Sigmoid colon (tissue), 7 donors: ENCODE measurements at places on chromosomes 1 and 21. TPM values are rescaled to one million over a fixed set of nuclear protein-coding genes. Genes with fewer than 3 reads are reported as not detected.

GRCh38 chr1:186435336-186435735, 25.6 kb downstream of the PDC start:
- no peaks in the 10 kb centered on the region for H3K36me3 ChIP-seq

DNA sequence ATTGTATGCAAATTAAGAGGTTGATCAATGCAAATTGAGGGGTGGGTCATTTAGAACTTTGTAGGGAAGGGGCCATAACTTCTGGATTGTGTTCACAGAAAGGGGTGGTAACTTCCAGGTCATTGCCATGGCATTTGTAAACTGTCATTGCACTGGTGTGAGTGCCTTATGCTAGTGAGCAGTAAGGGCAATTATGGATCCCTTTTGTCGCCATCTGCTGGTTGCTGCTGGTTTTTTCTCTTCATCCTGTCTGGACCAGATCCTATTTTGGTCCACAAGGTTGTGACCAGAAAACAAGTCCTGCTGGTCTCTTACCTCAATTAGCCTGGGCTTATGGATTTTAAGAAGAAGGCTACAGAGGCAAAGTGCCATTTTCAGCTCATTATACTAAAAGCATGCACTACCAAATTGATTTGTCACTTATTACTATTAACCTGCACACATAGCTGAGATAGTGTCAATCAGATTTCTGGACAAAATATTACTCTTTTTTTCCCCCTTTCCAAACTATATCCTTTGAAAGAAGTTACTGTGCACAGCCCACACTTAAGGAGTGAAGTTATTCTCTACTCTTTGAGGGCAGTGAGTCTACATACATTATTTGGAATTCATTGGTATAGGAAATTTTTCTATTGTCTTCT, 196.2 kb downstream of the ZC3H11B start:
- no peak overlapping the region for H3K4me3 ChIP-seq
- peak; percentile 64 for DNase-seq
- H3K27me3 ChIP-seq = no peaks in the 10 kb centered on the region
- H3K27ac ChIP-seq = no peak overlapping the region

GRCh38 chr1:172778456-172779455, 119.9 kb downstream of the FASLG start:
- H3K27me3 ChIP-seq = no peaks in the 10 kb centered on the region
- H3K4me3 ChIP-seq = no peak overlapping the region
- no peaks in the 10 kb centered on the region for H3K4me1 ChIP-seq
- no peak overlapping the region for H3K27ac ChIP-seq
- DNase-seq = no peak

DNA sequence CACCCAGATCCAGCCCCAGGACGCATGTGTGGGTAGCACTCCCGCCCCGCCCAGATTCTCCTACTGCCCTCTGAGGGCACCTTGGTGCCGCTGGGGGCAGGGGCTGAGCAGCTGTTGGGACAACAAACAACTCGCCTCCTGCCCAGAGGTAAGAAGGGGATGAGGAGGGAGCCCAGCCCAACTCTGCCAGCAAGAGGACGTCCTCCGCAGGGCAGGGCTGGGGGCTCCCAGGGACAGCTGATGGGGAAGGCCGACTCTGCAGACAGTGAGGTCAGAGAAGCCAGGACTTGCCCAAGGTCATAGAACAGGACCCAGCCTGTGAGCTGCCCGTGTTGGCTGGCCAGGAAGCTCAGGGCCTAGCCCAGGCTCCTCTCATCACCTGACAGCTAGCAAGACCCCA, 18.8 kb downstream of the RAP1GAP start:
- no peak overlapping the region for H3K4me3 ChIP-seq
- H3K4me1 ChIP-seq = peaks cover 13% of the 10 kb centered on the region
- no peaks in the 10 kb centered on the region for H3K36me3 ChIP-seq

DNA sequence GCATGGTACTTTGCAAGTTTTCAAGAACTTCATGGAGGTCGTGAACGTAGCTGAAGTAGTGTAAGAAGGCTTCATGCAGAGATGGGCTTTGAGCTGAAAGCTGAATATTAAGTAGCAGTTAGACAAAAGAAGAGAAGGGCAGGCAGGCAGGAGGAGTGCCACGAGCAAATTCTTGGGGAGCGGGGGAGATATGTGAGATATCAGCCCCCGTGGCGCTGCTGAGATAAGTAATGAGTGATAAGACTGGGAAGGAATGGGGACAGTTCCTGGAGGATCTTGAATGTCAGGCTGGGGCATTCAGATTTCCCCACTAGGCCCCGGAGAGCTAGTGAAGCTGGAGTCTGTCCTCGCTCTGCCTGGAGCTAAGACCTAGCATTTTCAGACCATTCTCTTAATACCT, 27.9 kb upstream of the KIRREL1 start:
- no peak overlapping the region for H3K4me3 ChIP-seq
- no peaks in the 10 kb centered on the region for H3K36me3 ChIP-seq
- peaks cover 20% of the 10 kb centered on the region for H3K4me1 ChIP-seq
- no peak overlapping the region for H3K27ac ChIP-seq
- DNase-seq = no peak

- no peaks in the 10 kb centered on the region for H3K36me3 ChIP-seq
- H3K4me1 ChIP-seq = no peaks in the 10 kb centered on the region
- no peaks in the 10 kb centered on the region for H3K27me3 ChIP-seq
Measured at GRCh38 chr1:68917456-68917855, 420.6 kb upstream of the DEPDC1 start.

GRCh38 chr1:78237364-78237916, 191.7 kb downstream of the GIPC2 start:
- H3K27me3 ChIP-seq = no peaks in the 10 kb centered on the region
- DNase-seq = no peak
- H3K36me3 ChIP-seq = no peaks in the 10 kb centered on the region

DNA sequence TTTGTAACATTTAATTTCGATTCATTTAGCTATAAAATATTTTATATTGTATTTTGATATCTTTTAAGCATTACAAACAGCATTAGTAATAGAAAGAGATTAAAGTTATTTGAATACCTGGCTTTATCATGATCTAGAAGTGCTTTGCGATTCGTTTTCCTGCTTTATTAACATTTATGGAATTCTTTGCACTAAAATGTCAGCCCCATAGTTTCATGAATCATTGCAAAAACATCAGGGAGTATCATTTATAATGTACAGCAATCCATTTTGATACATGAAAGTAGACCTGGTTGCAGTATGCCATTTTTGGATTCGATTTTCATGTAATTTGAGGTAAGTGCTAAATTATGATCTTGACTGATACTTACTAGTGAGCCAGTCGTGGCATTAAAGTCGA, 108.0 kb upstream of the DPYD start:
- H3K4me3 ChIP-seq = no peak overlapping the region
- no peaks in the 10 kb centered on the region for H3K36me3 ChIP-seq
- H3K4me1 ChIP-seq = no peaks in the 10 kb centered on the region
- H3K27me3 ChIP-seq = no peaks in the 10 kb centered on the region
- DNase-seq = no peak

ANKRD35 gene
- total RNA-seq = 8.4 TPM

- H3K4me1 ChIP-seq = no peaks in the 10 kb centered on the region
- DNase-seq = no peak
- no peaks in the 10 kb centered on the region for H3K27me3 ChIP-seq
- H3K36me3 ChIP-seq = no peaks in the 10 kb centered on the region
- H3K4me3 ChIP-seq = no peak overlapping the region
- no peak overlapping the region for H3K27ac ChIP-seq
Measured at GRCh38 chr1:163799190-163799805, 477.5 kb downstream of the NUF2 start.

FCGR3B gene
- 2.0 TPM for total RNA-seq

GRCh38 chr1:46599059-46599970, 4.8 kb downstream of the MKNK1 start:
- no peaks in the 10 kb centered on the region for H3K4me1 ChIP-seq
- H3K4me3 ChIP-seq = no peak overlapping the region
- H3K27me3 ChIP-seq = no peaks in the 10 kb centered on the region
- no peak for DNase-seq
- H3K27ac ChIP-seq = peak overlapping the region; percentile 70
- H3K36me3 ChIP-seq = no peaks in the 10 kb centered on the region

SPAG17 gene
- not detected for total RNA-seq

EPHB2 gene
- 2.3 TPM for total RNA-seq

GRCh38 chr1:56397811-56398231, 181.5 kb downstream of the PLPP3 start:
- no peak for DNase-seq
- H3K4me1 ChIP-seq = no peaks in the 10 kb centered on the region
- H3K27me3 ChIP-seq = no peaks in the 10 kb centered on the region
- no peaks in the 10 kb centered on the region for H3K36me3 ChIP-seq
- no peak overlapping the region for H3K4me3 ChIP-seq

COQ8A gene
- 129 TPM for total RNA-seq

GRCh38 chr1:93415296-93415695, 32.6 kb upstream of the FNBP1L start:
- DNase-seq = no peak
- no peaks in the 10 kb centered on the region for H3K4me1 ChIP-seq
- H3K4me3 ChIP-seq = no peak overlapping the region
- no peaks in the 10 kb centered on the region for H3K36me3 ChIP-seq
- H3K27me3 ChIP-seq = no peaks in the 10 kb centered on the region
- no peak overlapping the region for H3K27ac ChIP-seq

PYHIN1 gene
- 0.95 TPM for total RNA-seq

GRCh38 chr1:105934806-105935205, 1121.7 kb upstream of the PRMT6 start:
- no peaks in the 10 kb centered on the region for H3K27me3 ChIP-seq
- no peaks in the 10 kb centered on the region for H3K36me3 ChIP-seq
- H3K4me1 ChIP-seq = no peaks in the 10 kb centered on the region
- H3K4me3 ChIP-seq = no peak overlapping the region
- DNase-seq = no peak

SUMO3 gene
- 56.0 TPM for total RNA-seq

NRDC gene
- 91.4 TPM for total RNA-seq

DNA sequence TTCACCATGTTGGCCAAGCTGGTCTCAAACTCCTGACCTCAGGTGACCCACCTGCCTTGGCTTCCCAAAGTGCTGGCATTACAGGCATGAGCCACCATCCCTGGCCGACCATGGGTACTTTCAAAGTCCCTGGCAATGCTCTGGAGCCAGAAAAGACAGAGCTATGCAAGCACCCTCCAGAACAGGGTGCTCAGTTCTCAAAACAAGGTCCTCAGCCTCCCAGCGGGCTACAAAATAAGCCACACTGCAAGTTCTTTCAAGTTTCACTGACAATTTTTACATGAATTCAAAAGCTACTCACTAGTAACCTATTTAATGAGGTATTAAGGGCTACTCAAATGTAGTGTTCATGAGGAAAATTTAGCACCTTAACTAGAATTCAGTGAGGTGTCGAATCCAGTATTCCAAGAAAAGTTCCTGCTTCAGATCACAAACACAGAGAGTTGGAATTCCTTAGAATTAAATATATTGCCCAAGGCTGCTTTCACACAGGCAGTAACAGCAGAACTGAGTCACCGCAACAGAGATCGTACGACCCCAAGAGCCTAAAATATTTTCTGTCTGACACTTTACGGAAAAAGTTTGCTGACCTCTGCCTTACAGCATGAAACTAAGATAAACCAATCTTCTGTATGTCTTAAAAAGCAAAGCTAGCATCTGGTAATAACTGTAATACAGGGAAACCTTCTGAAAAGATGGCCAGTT, 60.7 kb downstream of the HSF2BP start:
- no peak overlapping the region for H3K27ac ChIP-seq
- H3K4me3 ChIP-seq = no peak overlapping the region
- H3K4me1 ChIP-seq = no peaks in the 10 kb centered on the region
- H3K36me3 ChIP-seq = no peaks in the 10 kb centered on the region
- H3K27me3 ChIP-seq = no peaks in the 10 kb centered on the region
- DNase-seq = no peak

- no peak for DNase-seq
- no peaks in the 10 kb centered on the region for H3K36me3 ChIP-seq
- H3K4me3 ChIP-seq = no peak overlapping the region
- H3K4me1 ChIP-seq = no peaks in the 10 kb centered on the region
Measured at GRCh38 chr1:235533476-235534168, 29.4 kb upstream of the B3GALNT2 start.

DNA sequence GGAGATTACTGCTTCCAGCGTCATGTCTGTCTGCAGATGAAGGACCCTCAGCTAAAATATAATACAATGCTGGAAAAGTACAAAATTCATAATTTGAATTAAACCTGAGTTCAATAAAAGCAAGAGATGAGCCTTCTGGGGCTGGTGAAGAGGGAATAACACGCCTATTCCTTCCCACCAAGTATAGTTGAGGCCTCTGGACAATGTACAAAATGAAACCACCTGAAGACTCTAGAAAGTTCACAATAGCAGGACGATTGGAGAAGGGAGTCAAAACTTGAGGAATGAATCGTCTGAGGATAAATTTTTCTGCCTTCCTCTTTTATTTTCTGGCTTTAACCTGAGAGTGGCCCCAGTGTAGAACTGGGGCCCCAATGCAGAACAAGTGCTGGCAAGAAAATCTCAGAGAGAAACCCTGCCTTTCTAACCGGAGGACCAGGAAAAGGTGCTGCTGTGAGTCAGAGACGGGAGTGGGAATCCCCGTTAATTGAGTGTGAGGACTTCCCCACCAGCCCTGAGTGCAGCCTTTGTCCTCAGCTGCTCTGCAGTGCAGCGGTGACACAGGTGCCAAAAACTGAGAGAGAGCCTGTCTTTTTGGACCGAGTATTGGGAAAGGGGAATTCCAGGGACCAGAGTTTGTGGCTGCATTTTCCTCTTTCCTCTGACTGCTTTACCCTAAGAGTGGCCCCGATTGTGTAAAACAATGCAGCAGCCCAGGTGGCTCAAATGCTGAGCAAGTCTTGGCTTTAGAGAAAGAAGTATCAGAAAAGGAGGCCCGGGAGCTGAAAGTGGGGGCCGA, 264.9 kb downstream of the DYRK1A start:
- H3K4me3 ChIP-seq = no peak overlapping the region
- H3K36me3 ChIP-seq = no peaks in the 10 kb centered on the region
- no peaks in the 10 kb centered on the region for H3K4me1 ChIP-seq
- H3K27me3 ChIP-seq = no peaks in the 10 kb centered on the region
- no peak overlapping the region for H3K27ac ChIP-seq
- no peak for DNase-seq

DNA sequence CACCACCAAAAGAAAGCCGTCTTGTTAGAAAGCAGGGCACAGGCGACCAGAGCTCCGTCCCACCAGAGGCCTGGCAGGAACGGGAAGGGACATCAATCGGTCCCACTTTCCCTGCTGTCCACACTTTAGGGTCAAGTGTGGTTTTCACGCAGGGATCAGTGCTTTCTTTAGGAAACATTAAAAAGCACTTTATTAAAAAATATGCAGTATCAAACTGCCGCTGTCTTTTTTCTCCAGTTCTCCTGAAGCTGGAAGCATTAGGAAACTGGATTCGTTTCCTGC, 437 bp downstream of the IFNLR1 start:
- H3K4me3 ChIP-seq = peak overlapping the region; percentile 55
- no peak for DNase-seq
- H3K36me3 ChIP-seq = no peaks in the 10 kb centered on the region
- H3K27me3 ChIP-seq = peaks cover 44% of the 10 kb centered on the region

EXO1 gene
- total RNA-seq = not detected
